C1 segment of cervical spinal cord (tissue), 14 donors: ENCODE measurements at places on chromosomes 6 and 20.

GRCh38 chr6:99151634-99152346 is 197.7 kb downstream of the FAXC start:
- no peak for DNase-seq

DNA sequence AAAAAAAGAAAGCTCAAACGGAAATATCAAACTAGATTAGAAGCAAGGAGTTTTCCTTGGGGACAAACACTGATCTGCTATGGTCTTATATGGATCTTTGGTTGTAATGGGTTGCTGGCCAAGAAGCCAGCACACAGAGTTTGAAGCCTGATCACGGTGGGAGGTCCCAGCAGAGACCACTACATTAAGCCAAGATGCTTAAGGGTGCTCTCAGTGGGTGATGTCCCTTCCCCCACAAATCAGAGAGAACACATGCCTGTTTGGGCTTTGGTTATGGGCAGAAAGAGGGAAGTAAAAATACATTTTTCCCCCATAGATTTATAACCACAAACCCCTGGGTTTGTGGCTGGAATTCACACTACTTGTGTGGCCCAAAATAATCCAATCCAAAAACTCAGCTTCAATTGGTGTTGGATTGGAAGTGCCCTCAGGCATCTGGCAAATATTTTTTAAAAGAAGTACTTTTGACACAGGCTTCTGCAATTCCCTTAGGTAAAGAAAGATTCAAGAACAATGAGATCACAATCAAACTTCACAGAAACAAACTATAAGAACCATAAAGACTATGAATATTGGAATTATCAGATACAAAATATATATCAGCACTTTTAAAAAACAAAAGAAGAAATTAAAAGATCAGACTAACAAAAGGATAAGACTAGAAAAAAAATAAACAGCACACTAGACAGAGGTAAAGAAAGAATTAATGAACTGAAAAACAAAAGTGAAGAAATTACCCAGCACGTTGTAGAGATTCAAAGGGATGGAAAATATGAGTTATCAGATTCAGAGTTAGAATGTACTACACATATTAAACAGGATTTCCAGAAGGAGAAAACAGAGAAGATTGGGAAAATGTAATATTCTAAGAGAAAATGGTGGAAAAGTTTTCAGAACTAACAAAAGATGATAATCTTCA is 44.7 kb downstream of the ESF1 start:
- no peak for DNase-seq

- no peak for DNase-seq
Observed at GRCh38 chr6:157186785-157187181, 136.5 kb downstream of the TMEM242 start.

DNA sequence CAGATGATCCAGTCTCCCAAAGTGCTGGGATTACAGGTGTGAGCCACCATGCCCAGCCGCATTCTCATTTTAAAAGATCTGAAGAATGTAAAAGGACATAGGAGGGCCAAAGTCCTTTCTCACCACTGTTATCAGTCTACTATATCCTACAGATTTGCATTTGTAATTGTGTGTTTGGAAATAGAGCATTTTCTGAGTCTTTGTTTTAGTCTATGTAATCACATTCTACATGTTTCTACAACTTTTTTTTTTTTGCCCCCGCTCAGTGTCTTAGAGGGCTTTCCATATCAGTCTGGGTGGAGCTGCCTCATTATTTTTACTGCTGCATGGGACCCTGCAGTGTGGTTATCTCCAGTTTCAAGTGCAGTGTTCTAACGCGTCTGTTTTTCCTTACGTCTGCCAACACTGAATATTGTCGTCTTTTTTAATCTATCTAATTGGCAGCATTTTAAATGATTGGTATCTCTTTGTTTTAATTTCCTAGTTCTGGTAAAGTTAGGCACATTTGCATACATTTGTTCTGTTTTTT is 7.8 kb downstream of the CUL9 start:
- no peak for DNase-seq

- no peak for DNase-seq
Observed at GRCh38 chr6:135141728-135142127, 39.4 kb upstream of the MYB start.

GRCh38 chr20:13284830-13285229 is 63.8 kb downstream of the ISM1 start:
- DNase-seq: no peak

- DNase-seq: no peak
Observed at GRCh38 chr6:4145083-4145482, 9.7 kb upstream of the ECI2 start.

DNA sequence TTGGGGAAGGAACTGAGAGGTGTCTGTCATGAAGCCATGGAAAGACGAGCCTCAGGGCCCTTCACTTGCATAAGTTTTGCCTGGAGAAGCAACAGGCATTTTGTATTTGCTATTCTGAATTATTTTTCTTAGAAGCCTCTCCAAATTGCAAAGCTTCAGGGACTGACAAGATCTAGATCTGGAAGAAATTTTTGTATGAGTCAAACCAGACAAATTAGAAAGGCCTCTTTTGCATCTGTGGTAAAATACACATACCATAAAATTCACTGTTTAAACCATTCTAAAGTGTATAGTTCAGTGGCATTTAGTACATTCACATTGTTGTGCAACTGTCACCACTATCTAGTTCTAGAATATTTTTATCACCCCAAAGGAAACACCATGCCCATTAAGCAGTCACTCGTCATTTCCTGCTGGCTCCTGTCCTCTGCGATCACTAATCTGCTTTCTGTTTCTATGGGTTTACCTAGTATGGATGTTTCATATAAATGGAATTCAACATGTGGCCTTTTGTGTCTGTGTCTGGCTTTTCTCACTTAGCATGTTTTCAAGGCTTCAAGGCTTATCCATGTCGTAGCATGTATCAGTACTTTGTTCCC is 269.1 kb downstream of the PHF3 start:
- DNase-seq: no peak

- no peak for DNase-seq
Observed at GRCh38 chr6:108927927-108928326, 79.7 kb downstream of the ARMC2 start.

DNA sequence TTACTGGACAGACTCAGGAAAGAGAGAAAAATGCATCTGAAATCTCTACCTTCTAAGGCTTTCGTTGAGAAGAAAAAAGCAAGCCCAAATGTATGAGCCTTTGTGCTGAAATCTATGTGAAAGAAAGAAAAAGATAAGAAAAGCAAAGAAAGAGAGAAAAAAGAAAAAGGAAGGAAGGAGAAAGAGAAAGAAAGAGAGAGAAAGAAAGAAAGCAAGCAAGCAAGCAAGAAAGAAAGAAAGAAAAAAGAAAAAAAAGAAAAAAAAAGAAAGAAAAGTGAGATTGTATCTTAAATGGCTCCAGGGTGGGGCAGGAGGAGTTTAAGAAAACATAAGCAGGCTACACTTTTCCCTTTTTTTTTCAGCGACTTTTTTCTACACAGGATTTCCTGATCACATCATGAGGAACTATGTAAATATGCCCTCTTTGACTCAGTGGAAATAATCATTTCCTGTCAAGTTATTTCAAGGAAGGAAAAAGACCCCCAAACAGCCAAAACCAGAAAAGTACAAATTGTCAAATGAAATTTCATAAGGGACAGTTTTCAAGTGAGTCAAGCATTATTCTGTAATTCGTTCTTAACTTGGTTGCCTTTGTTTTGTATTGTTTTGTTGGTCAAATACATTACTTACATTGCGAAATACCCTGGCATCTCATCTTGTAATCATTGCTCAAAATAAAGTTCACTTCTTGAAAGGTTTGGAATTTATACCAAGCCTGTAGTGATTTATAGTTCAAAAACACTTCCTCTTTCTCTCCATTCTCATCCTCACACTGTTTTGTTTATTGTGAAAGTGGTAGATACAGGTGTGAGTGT is 79.5 kb upstream of the RNF217 start:
- DNase-seq: no peak

DNA sequence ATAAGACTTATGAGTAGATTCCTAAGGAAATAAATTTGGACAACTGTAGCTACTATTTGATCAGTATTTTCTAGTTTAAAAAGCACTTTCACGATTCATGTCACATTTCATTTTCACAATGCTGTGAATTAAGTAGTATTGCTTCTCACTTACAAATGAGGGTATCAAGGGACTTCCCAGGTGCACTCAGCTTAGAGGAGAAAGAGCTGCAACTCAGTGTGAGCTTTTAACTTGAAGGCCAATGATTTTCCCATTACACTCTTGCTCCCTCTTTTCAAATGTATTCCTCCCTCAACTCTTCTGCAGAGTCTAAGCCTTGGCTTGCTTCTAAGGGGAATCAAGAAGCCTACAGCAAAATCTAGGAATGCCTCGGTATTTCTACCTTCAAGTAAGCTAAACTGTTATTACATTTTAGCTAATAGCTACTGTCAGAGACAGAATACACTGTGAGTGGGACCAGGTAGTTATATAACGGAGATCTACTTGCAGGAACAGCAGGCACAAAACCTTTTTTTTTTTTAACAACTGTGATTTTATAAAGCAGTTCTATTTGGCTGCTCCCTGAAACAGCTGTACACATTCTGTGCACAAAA is 339.0 kb downstream of the SYNE1 start:
- DNase-seq: no peak

GRCh38 chr20:53636540-53637097 is 43.0 kb upstream of the ZNF217 start:
- no peak for DNase-seq

GRCh38 chr6:40997234-40997957 is 41.6 kb downstream of the UNC5CL start:
- no peak for DNase-seq

DNA sequence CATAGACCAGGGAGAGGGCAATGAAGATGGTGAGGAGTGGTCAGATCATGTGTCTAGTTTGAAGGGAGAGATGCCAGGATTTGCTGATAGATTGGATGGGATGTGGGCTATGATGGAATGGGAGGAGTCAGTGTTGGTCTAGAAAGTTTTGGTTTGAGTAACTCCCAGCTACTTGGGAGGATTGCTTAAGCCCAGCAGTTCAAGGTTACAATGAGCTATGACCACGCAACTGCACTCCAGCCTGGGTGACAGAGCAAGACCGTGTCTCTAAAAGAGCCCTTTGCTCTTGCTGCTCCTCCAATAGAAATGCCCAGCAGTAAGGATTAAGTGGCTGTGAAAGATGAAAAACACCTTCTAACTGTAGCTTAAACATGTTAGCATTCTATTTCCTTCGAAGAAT is 18.2 kb upstream of the LAMP5 start:
- no peak for DNase-seq

GRCh38 chr6:70980727-70981126 is 23.9 kb upstream of the B3GAT2 start:
- no peak for DNase-seq

DNA sequence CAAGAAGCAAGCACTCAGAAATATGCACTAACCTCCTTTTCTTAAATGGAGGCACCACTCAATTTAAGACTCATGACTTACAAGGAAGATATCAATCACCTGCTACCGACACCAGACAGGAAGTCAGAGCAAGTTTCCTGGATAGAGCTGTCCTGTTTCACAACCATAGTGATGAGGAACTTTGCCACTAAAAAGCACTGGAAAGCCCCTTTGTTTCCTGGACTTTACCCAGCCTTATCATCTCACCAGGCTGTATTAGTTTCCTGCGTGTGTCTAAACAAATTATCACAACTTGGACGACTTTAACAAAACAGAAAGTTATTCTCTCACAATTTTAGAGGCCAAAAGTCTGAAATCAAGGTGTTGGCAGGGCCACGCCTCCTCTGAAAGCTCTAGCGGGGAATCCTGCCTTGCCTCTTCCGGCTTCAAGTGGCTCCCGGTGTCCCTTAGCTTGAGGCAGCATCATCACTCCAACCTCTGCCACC is 253.8 kb upstream of the STXBP5 start:
- DNase-seq: no peak

GRCh38 chr6:114315831-114316595 is 26.8 kb downstream of the HS3ST5 start:
- DNase-seq: no peak

- no peak for DNase-seq
Observed at GRCh38 chr20:47330933-47331708, 25.4 kb downstream of the ZMYND8 start.

DNA sequence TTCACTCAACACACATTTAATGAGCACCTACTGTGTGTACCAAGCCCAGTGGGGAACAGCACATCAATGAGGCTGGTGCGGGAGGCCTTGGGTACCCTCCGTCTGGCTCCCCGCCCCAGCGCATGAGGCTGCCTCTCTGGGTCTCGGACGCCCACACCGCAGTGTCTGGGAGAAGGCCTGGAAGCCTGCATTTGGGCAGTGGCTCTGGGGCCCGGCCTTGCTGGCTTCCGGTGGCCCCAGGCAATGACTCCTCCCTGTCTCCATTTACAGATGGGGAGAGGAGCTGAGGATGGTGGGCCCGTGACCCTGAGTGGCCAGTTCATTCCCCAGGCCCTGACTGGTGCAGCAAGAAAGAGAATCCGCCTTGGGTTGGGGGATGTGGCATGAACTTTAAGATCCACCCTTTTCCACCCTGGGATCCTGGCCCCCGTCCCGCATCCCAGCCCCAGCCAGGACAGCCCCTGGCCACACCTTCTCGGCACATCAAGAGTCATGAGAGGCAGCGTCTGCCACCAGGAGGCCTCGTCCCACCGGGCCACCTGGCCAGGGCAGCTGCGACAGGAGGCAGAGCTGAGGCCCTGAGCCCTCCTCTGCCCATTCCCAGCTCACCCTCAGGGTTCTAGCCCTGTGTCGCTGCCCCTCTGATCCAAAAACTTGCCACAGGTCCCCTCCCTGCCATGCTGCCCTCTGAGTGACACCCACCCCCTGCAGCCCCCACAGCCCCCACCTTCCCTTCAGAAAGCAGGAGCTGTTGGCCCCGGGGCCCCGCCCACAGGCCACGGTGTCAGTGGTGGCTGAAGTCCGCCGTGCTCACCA is 17.5 kb upstream of the MRGBP start:
- DNase-seq: no peak

GRCh38 chr6:108689272-108690161 is 128.8 kb downstream of the FOXO3 start:
- DNase-seq: peak; percentile 67

DNA sequence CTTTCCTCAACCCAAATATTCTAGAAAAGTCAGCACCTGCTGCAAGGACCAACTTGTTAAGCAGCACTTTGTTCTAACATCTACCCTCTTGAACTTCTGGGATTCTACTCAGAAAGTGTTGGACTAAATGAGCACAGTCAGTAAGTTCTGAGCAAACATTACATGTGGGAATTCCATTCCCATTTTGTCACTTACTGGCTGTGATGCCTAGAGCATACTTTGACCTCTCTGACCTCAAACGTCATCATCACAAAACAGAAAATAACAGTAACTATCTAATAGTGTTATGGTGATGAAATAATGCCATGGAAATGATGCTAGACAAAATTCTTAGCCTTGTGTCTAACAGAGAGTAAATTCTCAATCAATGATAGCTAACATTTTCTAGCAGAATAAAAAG is 829.4 kb downstream of the EPHA7 start:
- DNase-seq: no peak

DNA sequence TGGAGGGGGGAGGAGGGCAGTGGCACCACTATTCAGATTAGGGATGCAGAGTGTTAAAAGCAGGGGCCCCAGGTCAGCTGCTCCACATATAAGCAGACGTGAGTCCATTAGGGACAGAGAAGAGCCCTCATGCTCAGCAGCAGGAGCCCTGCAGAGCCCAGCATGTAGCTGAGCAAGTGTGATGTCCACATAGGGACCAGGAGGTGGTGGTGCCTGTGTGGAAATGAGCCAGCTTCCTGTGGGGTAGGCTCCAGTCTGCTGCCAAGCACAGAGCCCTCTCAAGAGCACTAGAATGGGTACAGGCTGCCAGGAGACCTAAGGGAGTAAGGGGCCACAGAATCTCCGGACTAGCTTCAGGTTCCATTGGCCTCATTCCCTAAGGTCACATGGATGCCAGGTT is 57.9 kb upstream of the MLN start:
- no peak for DNase-seq
